Spleen (tissue), 13 donors: ENCODE measurements at places on chromosomes 12 and 14.
A peak's percentile ranks its signal among the peaks of the same experiment; 100 is the strongest.

- DNase-seq: no peak
- no peak overlapping the region for H3K4me3 ChIP-seq
- no peaks in the 10 kb centered on the region for H3K27me3 ChIP-seq
- H3K36me3 ChIP-seq: no peaks in the 10 kb centered on the region
Observed at GRCh38 chr14:87628129-87628528, 364.9 kb downstream of the GALC start.

DNA sequence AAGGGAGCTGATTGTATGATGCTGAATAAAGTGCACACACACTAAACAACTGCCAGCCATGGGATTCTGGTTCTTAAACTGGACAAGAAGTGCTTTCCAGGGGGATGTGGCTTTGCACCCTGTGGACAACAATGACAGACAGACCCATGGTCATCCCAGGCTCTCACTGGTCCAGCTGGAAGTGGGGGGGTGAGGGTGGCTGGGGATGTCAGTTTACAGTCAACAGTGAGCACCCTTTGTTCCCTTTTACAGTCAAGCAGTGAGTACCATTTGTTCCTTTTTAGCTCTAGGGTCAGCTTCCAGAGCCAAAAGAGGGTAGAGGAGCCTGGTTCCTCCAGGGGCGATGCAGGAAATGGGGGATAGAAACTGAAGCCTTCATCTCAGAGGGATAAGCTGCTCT, 100.7 kb downstream of the SMOC1 start:
- no peaks in the 10 kb centered on the region for H3K4me1 ChIP-seq
- H3K27ac ChIP-seq: no peak overlapping the region
- no peak overlapping the region for H3K4me3 ChIP-seq
- no peak for DNase-seq

GRCh38 chr14:85572011-85572410, 42.1 kb downstream of the FLRT2 start:
- no peak overlapping the region for H3K27ac ChIP-seq
- no peaks in the 10 kb centered on the region for H3K36me3 ChIP-seq
- H3K4me3 ChIP-seq: no peak overlapping the region
- H3K27me3 ChIP-seq: no peaks in the 10 kb centered on the region
- no peak for DNase-seq

DNA sequence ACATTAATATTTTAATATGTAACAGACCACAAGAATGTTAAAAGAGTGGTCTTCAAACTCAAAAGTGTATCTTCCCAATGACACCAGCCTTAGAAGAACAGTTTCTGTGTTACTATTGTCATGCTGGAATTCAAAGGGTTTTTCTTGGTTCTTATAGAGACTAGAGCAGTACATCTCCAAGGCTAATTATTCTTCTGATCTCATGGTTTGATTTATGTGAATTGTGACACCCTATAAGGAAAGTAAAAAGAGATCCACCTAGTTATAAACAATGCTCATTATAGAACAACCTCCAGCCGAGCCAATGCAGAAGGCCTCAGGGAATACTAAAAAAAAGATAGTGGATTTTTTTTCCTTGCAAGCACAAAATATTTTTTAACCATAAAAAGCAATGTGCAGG, 65.5 kb downstream of the PTPRO start:
- no peak overlapping the region for H3K4me3 ChIP-seq
- H3K4me1 ChIP-seq: no peaks in the 10 kb centered on the region
- H3K36me3 ChIP-seq: no peaks in the 10 kb centered on the region
- H3K27me3 ChIP-seq: no peaks in the 10 kb centered on the region
- no peak overlapping the region for H3K27ac ChIP-seq

DNA sequence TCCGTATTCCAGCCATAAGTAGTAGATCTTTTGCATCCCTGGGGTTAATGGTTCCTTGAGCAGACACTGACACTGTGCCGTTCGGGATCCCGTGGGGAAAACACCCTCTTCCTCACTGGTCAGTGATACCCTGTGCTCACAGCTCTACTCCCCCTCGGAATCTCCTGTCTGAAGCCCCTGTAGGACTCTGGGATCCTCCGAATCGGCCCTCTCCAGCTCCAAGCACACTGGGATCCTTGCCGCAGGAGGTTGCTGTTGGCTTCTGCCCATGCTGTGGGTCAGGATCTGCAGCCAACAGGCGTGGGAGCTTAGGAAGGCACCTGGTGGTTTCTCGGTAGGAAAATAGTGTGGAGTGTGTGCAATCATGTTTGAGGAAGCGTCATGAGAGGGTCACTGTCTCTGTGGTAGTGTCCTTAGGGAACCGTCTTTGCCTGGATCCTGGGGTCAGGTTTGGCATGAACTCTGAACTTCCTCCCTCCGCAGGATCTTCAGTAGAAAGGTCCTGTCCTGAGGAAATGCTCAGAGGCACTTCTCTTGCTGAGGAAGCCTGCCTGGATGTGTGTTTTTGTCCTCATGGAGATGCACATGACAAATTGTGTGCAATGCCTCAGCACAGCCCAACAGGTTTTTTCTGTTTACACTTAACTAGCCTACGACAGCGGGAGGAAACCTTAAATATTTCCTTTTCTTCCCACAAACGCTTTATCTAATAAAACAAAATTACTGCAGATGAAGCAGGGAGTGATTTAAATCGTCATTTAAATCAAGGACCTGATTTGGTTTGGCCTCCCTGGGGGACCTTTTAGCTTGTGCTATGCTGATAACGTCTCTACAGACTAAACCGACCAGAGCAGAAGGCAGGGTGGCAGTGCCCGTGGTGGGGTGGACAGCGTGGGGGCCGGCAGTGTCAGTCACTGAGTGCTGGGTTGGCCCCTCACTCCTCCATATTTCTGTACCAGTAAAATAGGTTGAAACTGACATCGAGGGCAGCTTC, 18.7 kb downstream of the FBXL14 start:
- no peak for DNase-seq
- H3K4me3 ChIP-seq: no peak overlapping the region
- no peaks in the 10 kb centered on the region for H3K27me3 ChIP-seq
- no peak overlapping the region for H3K27ac ChIP-seq
- no peaks in the 10 kb centered on the region for H3K36me3 ChIP-seq
- peaks cover 28% of the 10 kb centered on the region for H3K4me1 ChIP-seq

DNA sequence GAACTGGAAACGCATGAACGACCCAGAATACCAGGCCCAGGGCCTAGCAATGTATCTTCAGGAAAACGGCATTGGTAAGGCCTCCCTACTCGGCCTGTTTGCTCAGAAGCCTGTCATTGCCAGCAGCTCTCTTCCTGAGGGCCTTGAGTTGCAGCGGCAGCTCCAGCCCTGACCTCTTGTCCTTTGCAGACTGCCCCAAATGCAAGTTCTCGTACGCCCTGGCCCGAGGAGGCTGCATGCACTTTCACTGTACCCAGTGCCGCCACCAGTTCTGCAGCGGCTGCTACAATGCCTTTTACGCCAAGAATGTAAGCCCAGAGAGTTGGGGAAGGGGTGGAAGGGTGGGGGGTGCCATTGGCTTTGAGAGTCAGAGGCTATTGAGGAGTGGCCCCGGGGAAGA, 3.7 kb upstream of the IRF9 start:
- no peak overlapping the region for H3K4me3 ChIP-seq
- H3K27ac ChIP-seq: no peak overlapping the region
- DNase-seq: no peak
- H3K27me3 ChIP-seq: no peaks in the 10 kb centered on the region
- peaks cover 27% of the 10 kb centered on the region for H3K4me1 ChIP-seq

DNA sequence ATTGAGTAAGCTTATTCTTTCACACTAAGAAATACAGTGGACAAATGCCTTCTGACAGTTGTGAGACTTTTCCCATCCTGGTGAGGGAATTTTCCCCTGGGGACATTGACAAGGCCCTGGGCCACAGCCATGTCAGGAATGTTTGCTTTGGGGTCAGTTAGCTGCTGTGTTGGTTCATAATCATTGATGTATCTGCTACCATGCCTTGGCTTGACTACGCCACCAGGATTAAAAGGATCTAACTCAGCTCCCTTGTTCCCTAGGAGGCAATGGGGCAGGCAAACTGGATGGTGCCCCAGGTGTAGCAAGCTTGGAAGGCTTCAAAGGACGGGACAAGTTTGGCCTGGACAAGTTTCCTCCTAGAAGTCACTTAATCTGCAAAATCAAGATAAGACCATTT, 3.1 kb upstream of the CCDC88C start:
- H3K4me3 ChIP-seq: no peak overlapping the region
- DNase-seq: no peak
- H3K27ac ChIP-seq: no peak overlapping the region
- no peaks in the 10 kb centered on the region for H3K27me3 ChIP-seq
- no peaks in the 10 kb centered on the region for H3K36me3 ChIP-seq
- peaks cover 21% of the 10 kb centered on the region for H3K4me1 ChIP-seq

DNA sequence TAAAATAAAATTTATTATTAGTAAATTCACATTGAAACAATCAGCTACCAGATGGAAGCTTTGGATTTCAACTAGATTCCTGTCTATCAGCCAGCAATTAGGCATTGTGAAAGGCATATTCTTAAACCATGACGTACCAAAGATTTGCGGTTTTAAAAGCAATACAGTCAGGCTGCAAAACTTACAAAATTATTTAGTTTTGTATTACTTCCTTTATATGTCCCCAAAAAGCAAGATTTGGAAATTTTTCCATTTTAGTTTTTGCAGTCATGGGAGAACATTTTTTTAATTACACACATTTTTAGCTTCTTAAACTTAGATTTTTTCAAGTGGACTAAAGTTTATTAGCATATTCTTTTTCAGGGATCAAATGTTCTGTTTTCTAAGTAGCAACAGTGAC, 225.0 kb upstream of the KITLG start:
- H3K4me1 ChIP-seq: no peaks in the 10 kb centered on the region
- no peak overlapping the region for H3K27ac ChIP-seq
- no peaks in the 10 kb centered on the region for H3K36me3 ChIP-seq
- H3K27me3 ChIP-seq: no peaks in the 10 kb centered on the region

DNA sequence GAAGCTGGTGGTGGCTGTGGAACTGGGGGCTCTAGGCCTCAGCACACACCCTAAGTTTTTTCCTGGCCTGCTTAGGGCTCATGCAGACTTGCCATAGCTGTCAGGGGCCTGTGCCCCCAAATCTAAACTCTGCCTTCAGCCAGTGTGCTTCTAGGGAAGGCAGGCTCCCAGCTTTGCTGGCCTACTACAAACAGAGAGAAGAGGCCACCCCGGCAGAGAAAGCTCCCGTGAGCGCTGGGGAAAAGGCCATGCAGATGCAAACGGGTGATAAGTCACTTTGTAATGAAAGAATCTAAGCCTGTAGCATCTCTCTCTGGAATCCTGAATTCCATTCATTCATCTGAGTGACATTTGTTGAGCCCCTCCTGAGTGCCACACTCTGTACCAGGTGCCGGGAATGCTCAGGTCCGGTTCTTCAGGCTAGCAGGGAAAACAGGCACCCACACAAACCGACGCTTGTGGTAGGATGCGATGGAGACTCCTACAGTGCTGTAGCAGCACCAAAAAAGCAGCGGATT, 29.9 kb downstream of the JDP2 start:
- no peak overlapping the region for H3K4me3 ChIP-seq
- H3K4me1 ChIP-seq: peaks cover 74% of the 10 kb centered on the region
- peaks cover 28% of the 10 kb centered on the region for H3K36me3 ChIP-seq
- peak overlapping the region; percentile 35 for H3K27ac ChIP-seq
- no peak for DNase-seq
- H3K27me3 ChIP-seq: no peaks in the 10 kb centered on the region

- no peaks in the 10 kb centered on the region for H3K36me3 ChIP-seq
- no peaks in the 10 kb centered on the region for H3K27me3 ChIP-seq
- H3K4me3 ChIP-seq: no peak overlapping the region
- peaks cover 96% of the 10 kb centered on the region for H3K4me1 ChIP-seq
Observed at GRCh38 chr12:120847392-120847791, 56.8 kb downstream of the SPPL3 start.

- H3K27ac ChIP-seq: no peak overlapping the region
- H3K27me3 ChIP-seq: no peaks in the 10 kb centered on the region
- DNase-seq: no peak
- H3K4me3 ChIP-seq: no peak overlapping the region
Observed at GRCh38 chr14:72014486-72014885, 82.3 kb downstream of the RGS6 start.

GRCh38 chr14:90287791-90288190, 31.4 kb downstream of the PSMC1 start:
- no peak overlapping the region for H3K27ac ChIP-seq
- H3K4me1 ChIP-seq: peaks cover 17% of the 10 kb centered on the region
- no peaks in the 10 kb centered on the region for H3K27me3 ChIP-seq

DNA sequence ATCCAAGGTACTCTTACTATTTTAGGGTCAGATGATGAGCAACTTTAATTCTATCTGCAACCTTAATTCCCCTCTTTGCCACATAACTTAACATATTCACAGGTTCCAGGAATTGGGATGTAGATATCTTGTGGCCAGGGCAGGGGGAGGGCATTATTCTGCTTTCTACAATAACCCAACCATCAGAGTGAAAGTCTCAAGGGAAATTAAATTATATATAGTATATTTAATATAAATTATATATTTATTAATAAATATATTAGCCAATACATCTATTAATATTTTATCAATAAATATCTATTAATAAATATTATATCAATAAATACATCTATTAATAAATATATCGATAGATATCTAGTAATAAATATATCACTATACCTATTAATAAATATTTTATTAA, 11.7 kb upstream of the RAB21 start:
- no peak overlapping the region for H3K4me3 ChIP-seq
- no peaks in the 10 kb centered on the region for H3K36me3 ChIP-seq
- no peak for DNase-seq
- H3K27ac ChIP-seq: no peak overlapping the region
- peaks cover 5% of the 10 kb centered on the region for H3K4me1 ChIP-seq
- H3K27me3 ChIP-seq: no peaks in the 10 kb centered on the region

DNA sequence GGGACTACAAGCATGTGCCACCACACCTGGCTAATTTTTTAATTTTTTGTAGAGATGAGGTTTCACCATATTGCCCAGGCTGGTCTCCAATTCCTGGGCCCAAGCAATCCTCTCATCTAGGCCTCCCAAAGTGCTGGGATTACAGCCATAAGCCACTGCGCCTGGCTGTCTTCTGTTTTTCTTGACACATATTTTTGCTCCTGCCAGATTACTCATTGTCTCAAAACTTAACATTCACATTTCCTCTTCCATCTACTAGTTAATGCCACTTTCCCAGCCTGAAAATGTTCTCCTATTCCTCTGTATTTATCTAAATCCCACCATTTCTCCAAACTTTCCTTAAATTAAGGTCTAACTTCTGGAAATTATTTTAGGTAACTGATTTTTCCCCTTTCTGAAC, 36.2 kb upstream of the KCNH3 start:
- H3K4me1 ChIP-seq: no peaks in the 10 kb centered on the region
- no peaks in the 10 kb centered on the region for H3K36me3 ChIP-seq
- no peak overlapping the region for H3K27ac ChIP-seq
- DNase-seq: no peak

DNA sequence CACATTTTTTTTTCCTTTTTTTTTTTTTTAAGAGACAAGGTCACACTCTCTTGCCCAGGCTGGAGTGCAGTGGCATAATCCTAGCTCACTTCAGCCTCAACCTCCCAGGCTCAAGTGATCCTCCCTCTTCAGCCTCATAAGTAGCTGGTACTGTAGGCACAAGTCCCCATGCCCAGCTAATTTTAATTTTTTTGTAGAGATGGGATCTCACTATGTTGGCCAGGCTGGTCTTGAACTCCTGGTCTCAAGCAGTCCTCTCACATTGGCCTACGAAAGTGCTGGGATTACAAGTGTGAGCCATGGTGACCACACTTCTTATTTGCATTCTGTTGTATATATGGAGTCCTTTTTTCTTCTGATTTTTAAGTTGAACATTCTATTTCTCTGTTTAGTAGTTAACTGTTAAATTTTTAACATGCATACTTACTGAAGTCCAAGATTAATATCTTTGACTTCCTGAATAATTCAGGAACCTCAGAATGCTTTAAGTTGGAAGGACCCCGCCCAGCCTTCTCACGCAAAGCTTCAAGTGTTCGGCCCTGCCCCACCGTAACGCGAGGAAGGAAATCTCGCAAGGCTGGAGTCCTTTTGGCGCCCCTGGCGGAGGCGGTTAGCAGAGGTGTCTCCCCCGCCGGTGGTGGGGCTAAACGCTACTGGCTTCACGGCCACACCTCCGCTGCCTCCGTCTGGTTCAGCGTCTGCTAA, 21.6 kb downstream of the SPATS2 start:
- no peaks in the 10 kb centered on the region for H3K4me1 ChIP-seq
- H3K27me3 ChIP-seq: no peaks in the 10 kb centered on the region
- H3K27ac ChIP-seq: no peak overlapping the region
- H3K4me3 ChIP-seq: no peak overlapping the region
